Ovary (tissue), 10 donors: ENCODE measurements at places on chromosomes 3 and 15.

GRCh38 chr3:197590313-197590962 is 34.7 kb upstream of the BDH1 start:
- H3K27ac ChIP-seq: no peak overlapping the region
- DNase-seq: no peak
- no peaks in the 10 kb centered on the region for H3K36me3 ChIP-seq
- H3K4me3 ChIP-seq: no peak overlapping the region
- no peaks in the 10 kb centered on the region for H3K27me3 ChIP-seq

DNA sequence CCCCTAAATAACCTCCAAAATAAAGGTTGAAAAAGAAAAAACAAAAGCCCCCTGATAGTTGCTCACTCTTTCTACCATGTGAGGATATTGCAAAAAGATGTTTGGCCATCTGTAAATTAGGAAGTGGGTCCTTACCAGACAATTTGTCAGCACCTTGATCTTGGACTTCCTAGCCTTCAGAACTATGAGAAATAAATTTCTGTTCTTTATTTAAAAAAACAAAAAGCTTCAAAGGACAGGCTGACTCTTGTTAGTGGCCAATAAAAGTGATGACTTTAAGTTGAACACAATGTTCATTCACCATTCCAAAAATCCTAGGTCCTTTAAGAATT is 103.5 kb downstream of the CBLB start:
- H3K27ac ChIP-seq: no peak overlapping the region
- no peaks in the 10 kb centered on the region for H3K4me1 ChIP-seq
- no peaks in the 10 kb centered on the region for H3K27me3 ChIP-seq
- DNase-seq: no peak
- H3K36me3 ChIP-seq: no peaks in the 10 kb centered on the region
- H3K4me3 ChIP-seq: no peak overlapping the region

DNA sequence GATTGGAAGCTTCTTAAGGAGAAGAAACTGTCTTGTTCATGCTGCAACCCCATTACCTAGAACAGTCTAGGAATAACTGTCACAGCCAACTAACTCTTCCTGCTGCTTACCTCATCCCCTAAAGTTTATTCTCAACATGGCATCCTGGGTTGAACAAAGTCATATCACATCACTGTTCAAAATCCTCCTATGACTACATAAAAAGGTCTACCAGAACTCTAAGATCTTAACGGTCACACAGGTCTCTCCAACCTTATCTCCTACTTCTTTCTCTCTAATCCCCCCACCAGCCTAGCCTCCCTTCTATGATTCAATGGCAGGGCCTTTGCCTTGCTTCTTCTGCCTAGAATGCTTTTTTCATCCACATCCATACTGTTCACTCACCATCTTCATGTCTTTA is 69.3 kb downstream of the CLASP2 start:
- no peak for DNase-seq
- no peak overlapping the region for H3K4me3 ChIP-seq
- H3K27me3 ChIP-seq: no peaks in the 10 kb centered on the region
- peaks cover 2% of the 10 kb centered on the region for H3K4me1 ChIP-seq
- no peaks in the 10 kb centered on the region for H3K36me3 ChIP-seq
- H3K27ac ChIP-seq: no peak overlapping the region

DNA sequence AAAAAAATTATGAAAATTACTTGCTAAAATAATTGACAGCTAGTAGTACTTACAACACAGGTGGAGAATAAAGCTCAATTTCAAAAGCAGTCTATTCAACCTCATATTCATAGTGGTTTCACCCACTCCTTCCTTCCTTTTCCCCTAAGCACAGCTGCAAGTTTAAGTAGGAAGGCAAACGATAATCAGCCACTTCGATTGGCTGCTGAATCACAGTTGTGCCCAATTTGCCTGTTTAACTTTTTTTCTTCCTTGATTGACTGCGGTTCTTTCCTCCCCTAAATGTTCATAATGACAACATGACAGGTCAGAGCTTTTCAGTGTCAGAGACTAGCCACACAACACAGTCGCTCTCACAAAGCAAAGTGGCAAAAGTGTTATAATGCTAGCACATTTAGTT is 468.0 kb upstream of the GBE1 start:
- no peak overlapping the region for H3K27ac ChIP-seq
- H3K36me3 ChIP-seq: no peaks in the 10 kb centered on the region
- DNase-seq: no peak
- no peaks in the 10 kb centered on the region for H3K4me1 ChIP-seq
- H3K27me3 ChIP-seq: no peaks in the 10 kb centered on the region

- H3K27ac ChIP-seq: peak overlapping the region; percentile 51
- no peaks in the 10 kb centered on the region for H3K36me3 ChIP-seq
- H3K4me1 ChIP-seq: peaks cover 6% of the 10 kb centered on the region
- peak overlapping the region; percentile 42 for H3K4me3 ChIP-seq
- no peaks in the 10 kb centered on the region for H3K27me3 ChIP-seq
Observed at GRCh38 chr15:25862071-25862471, 1.1 kb downstream of the ATP10A start.

DNA sequence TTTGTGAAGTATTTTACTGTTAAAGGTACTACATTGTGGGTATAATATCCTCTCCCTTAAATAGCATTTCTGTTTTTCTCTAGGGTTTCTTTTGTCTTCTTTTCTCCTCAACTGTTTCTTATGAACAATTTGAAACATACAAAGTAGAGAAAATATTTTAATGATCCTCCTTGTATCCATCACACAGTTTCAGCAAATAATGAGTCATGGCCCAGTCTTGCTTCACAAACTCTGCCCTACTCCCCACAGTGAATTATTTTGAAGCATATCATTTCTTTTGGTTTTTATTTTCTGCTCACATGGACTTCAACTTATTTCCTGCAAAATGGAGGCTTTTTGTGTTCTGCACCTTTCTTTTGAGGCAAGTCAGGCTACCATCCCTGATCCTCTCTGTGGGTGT is 6.1 kb upstream of the SCAANT1 start:
- H3K27me3 ChIP-seq: no peaks in the 10 kb centered on the region
- no peak overlapping the region for H3K27ac ChIP-seq
- H3K4me1 ChIP-seq: peaks cover 8% of the 10 kb centered on the region
- H3K4me3 ChIP-seq: no peak overlapping the region
- H3K36me3 ChIP-seq: no peaks in the 10 kb centered on the region
- no peak for DNase-seq

DNA sequence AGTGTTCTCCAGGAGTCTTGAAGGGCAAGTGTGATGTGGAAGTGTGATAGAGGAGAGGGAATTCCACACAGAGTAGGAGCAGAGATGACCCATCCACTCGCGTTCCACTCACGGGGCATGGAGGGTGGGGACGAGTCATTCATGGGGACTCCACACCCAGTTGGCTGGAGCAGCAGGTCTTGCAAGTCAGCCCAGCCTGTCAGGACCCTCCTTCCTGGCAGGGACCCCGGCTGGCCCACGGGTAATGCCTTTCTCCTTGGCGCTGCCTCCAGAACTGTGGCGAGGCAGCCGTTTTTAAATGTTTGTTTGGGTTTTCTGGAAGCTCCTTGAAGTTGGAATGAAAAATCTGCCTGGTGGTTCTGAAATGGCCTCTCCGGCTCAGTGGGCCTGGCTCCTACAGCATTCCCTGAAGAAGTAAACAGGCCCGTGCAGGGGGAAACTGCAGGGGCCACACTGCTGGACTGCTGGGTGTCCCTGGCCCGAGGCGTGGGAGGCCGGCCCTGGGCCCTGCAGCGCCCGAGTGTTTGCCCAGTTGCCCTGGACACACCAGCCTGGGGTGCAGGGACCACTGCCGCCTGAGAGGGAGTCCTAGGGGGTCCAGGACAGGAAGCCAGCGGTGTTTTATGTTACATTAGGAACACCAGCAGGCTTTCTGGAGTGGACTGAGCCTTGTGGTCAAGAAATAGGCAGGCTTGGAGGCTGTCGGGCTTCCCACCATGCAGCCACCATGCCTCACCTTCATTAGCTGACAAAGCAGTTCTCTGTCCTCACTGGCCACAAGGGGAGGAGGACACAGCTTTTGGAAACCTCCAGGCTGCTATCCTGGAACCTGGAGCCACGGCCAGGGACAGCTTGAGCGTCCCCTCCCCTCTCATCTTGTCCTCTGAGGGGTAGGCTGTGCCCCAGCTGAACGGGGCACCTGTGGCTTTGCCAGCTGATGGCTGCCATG is 61.3 kb downstream of the CEMIP start:
- DNase-seq: peak; percentile 41
- H3K27me3 ChIP-seq: no peaks in the 10 kb centered on the region
- H3K27ac ChIP-seq: no peak overlapping the region
- no peaks in the 10 kb centered on the region for H3K36me3 ChIP-seq
- no peak overlapping the region for H3K4me3 ChIP-seq

DNA sequence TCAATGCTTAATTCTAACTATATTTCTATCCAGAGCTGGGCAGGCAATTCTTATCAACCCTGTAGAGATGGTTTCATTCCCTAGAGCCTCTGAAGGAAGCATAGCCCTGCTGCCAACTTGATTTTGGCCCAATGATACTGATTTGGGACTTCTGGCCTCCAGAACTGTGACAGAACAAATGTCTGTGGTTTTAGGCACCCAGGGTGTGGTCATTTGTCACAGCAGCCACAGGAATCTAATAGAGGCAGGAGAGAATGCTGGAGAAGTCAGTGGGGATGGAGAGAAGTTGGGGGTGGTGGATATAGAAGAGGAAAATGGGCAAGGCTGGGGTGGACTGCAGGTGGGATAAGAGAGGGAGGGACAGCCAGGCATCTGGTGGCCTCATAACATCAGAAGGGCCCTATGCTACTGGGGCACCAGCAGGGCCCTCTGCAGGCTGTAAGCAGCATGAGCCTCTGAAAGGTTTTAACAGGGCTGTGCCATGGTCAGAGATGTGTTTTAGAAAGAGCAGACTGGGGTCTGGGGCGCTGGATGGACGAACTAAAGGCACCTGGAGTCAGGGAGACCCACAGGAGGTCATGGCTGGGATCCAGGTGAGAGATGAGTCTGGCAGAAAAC is 19.8 kb downstream of the MRPS11 start:
- no peaks in the 10 kb centered on the region for H3K27me3 ChIP-seq
- no peak for DNase-seq
- H3K36me3 ChIP-seq: no peaks in the 10 kb centered on the region

- H3K4me3 ChIP-seq: no peak overlapping the region
- H3K36me3 ChIP-seq: no peaks in the 10 kb centered on the region
- H3K4me1 ChIP-seq: no peaks in the 10 kb centered on the region
- no peaks in the 10 kb centered on the region for H3K27me3 ChIP-seq
- DNase-seq: no peak
- no peak overlapping the region for H3K27ac ChIP-seq
Observed at GRCh38 chr3:44036850-44037249, 204.8 kb upstream of the TOPAZ1 start.

DNA sequence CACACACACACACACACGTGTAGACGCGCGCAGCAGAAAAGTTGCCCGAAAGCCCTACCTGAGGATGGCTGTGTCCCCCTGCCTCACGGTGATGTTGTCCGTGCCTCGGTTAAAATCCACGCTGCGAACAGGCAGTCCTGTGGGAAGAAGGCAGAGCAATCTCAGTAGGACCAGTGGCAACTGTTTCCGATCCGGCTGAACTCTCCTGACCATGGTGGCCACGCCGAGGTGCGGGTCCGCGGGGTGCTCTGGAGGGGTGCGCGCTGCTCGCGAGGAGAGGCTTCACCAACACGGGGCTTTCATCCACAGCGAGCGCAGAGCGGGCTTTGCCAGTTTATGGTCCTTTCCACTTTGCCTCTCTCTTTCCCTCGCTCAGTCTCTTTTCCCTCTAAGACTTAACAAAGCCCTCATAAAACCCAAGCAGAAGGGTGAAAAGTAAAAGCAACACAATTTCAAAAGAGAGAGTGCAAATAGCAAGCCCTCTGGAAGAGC is 422 bp downstream of the LSAMP start:
- DNase-seq: peak; percentile 13
- no peaks in the 10 kb centered on the region for H3K4me1 ChIP-seq
- no peaks in the 10 kb centered on the region for H3K36me3 ChIP-seq
- no peak overlapping the region for H3K27ac ChIP-seq

DNA sequence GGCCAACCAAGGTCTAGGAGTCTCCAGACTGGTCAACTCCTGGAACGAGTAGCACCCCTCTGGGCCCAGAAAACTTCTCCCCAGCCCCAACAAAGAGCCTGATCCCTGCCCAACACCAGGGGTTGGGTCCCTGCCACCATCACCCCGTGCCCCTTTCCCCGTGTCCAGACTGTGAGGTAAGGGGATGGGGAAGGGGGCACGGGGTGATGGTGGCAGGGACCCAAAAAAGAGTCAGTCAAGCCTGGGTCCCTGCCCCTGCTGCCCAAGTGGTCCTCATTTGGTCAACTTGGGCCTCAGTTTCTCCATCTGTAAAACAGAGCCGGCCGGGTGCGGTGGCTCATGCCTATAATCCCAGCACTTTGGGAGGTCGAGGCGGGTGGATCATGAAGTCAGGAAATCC is 1.1 kb upstream of the NBEAL2 start:
- no peak overlapping the region for H3K4me3 ChIP-seq
- DNase-seq: no peak
- no peak overlapping the region for H3K27ac ChIP-seq
- no peaks in the 10 kb centered on the region for H3K27me3 ChIP-seq

- H3K4me3 ChIP-seq: no peak overlapping the region
- H3K27ac ChIP-seq: no peak overlapping the region
- H3K4me1 ChIP-seq: no peaks in the 10 kb centered on the region
- DNase-seq: no peak
- H3K36me3 ChIP-seq: no peaks in the 10 kb centered on the region
- H3K27me3 ChIP-seq: no peaks in the 10 kb centered on the region
Observed at GRCh38 chr3:15159501-15160136, 46.4 kb upstream of the CAPN7 start.

GRCh38 chr3:3615533-3615932 is 183.7 kb upstream of the LRRN1 start:
- H3K4me3 ChIP-seq: no peak overlapping the region
- no peaks in the 10 kb centered on the region for H3K4me1 ChIP-seq
- no peaks in the 10 kb centered on the region for H3K36me3 ChIP-seq
- H3K27ac ChIP-seq: no peak overlapping the region
- no peaks in the 10 kb centered on the region for H3K27me3 ChIP-seq

DNA sequence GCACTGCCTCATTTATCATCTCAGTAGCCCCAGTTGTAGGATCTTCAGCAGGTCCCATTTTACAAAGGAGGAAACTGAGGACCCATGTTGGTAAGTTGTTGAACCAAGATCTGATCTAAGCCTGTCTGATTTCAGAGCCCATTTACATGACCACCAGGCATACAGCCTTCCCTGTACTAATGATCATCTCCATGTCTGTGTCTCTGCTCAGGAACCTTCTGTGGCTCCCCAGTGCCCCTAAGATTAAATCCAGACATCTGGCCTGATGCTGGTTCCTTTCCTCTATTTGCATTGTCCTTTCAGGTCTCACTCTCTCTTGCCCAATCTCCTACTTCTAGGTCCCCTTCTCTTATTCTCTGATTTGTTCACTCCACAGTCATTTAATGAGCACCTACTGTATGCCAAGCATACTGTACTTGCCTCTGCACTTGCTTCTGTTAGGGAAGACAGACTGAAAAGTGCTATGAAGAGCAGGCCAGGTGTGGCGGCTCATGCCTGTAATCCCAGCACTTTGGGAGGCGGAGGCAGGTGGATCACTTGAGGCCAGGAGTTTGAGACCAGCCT is 32.4 kb downstream of the ATP2B2 start:
- no peak overlapping the region for H3K4me3 ChIP-seq
- DNase-seq: no peak
- no peaks in the 10 kb centered on the region for H3K27me3 ChIP-seq
- no peak overlapping the region for H3K27ac ChIP-seq
